Activated CD4-positive, alpha-beta T cell treated with anti-CD3 and anti-CD28 coated beads, Interleukin-2, amount 50 U/mL, for 24 hours (primary cell): ENCODE measurements at places on chromosomes 6 and 20.

DNA sequence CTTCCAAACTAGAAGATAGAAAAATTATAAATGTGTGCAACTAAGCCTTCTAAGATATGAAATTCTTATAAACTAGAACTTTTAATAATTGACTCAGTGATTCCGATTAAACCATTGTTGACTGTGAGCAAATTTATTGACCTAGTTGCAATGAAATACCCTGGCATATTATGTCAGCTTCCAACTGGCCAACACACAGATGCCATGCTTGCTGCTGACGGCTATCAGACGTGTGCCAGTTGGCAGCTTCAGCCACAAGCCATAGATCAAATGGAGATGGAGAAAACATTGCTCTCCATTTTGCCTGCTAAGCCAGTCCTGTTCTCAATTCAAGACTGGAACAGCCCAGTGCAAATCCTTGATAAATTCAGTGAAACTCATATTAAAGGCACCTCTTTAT lies 101.7 kb upstream of the HDGFL1 start:
- no peak for DNase-seq

DNA sequence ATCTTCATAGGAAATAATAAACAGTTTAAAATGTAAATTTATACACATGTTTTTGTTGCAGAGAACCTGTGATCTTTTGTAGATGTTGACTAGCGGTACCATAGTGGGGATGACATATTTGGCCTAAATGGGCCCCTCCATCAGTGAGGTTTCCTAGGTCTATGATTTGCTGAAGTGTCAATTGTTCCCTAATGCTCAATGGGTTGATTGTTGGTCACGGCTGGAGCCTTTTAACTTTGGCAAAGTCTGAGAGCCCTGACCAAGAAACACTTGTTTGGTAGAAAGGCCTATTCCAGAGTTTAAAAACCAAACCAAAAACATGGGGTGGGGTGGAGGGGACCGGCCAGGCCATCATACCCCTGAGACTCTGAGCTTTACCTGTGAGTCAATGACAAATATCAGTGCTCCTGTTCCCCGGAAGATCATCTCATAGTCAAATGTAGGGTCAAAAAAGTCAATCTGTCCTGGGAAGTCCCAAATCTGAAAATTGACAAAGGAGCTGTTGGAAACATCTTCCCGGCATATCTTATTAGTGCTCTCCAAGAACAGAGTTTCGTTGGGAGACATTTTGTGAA lies 25.1 kb downstream of the RRAGD start:
- DNase-seq: no peak

DNA sequence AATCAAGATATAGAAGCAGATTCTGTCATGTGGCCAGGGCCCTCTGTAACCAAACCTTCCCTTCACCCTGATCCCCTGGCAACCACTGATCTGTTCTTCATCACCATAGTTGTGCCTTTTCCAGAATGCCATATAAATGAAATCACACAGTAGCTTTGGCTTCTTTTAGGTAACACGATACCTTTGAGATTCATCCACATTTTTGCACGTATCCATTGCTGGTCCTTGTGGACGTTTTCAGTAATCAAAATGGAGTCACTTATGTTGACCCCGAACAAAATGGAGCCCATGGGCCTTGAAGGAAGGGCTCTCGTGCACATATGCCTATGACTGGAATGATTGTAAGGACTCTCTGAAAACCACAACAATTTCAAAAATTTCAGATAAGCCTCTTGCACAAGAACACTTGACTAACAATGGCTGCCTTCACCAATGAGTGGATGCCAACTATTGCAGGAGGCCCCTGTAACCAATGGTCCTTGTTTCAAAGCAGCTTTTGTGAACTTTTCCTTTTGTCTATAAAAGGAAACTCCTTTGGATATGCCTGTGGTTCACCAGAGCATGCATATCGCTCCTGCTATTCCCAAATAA lies 84.3 kb upstream of the RALY start:
- DNase-seq: no peak

- no peak for DNase-seq
Observed at GRCh38 chr20:46293084-46293483, 15.2 kb downstream of the CDH22 start.

DNA sequence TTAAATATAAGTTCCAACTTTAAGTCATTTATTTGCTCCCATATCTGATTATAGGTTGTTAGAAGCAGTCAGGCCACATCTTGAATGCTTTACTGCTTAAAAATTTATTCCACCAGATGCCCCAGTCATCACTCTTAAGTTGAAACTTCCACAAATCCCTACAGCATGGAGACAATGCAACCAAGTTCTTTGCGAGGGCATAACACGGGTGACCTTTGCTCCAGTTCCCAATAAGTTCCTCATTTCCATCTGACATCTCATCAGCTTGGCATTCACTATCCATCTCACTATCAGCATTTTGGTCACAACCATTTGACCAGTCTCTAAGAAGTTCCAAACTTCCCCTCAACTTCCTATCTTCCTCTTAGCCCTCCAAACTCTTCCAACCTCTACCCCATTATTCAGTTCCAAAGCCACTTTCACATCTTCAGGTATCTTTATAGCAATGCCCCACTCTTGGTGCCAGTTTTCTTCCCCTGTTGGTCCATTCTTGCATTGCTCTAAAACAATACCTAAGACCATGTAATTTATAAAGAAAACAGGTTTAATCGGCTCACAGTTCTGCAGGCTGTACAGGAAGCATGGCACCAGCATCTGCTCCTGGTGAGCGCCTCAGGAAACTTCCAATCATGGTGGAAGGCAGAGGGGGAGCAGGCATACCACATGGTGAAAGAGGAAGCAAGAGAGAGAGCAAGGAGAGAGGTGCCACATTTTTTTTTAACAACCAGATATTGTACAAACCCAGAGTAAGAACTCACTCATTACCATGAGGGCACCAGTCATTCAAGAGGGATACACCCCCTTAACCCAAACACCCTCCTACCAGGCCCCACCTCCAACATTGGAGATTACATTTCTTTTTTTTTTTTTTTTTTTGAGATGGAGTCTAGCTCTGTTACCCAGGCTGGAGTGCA lies 15.9 kb upstream of the ITPR3 start:
- no peak for DNase-seq

DNA sequence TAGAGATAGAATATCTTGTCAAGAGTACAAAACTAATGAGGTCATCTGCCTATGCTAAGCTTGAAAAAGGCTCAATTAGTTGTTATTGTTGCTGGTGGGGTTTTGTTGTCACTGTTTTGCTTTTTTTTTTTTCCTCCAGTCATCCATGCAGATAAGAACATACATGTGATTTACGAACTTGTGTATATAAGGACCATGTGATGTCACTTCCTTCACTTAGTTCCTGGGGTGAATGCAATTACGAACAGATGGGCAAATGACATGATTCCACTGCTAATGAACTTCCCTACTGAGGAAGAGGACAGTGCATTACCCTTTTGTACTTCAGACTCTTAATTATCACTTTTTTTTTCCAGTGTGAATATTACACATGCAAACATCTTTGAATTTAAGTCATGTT lies 1175.3 kb upstream of the GJE1 start:
- no peak for DNase-seq

DNA sequence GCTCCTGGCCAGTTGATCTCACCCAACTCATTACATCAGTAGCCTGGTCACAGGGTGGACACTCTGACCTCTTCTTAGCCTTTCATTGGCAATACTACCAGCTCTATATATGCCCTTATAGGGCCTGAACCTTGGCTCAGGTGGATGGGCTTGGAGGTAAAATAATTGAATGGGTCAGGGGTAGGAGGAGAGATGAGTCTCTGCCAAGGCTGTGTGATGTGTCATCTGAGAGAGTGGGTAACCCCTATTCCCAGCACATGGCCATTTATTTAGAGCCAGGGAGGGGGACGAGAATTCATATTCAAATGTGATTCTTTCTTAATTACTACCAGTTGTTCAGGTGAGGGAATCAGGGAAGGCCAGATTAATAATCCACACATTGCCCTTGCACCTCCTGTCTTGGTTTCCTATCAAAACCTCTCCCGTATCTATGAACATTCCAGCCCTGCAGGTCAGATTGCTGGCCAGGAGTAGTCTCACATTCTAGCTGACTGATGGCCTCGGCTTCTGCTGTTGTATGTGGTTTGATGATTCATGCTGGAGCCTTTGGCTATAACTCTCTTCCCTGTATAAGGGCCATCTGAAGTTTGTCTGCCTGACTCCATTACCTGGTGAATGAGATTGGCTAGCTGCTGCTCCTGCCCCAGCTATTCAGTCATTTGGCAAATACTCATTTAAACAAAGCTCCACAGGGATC lies 13.4 kb downstream of the C20orf173 start:
- no peak for DNase-seq
